ENCODE measurements at places on chromosomes 1 and 21.

DNA sequence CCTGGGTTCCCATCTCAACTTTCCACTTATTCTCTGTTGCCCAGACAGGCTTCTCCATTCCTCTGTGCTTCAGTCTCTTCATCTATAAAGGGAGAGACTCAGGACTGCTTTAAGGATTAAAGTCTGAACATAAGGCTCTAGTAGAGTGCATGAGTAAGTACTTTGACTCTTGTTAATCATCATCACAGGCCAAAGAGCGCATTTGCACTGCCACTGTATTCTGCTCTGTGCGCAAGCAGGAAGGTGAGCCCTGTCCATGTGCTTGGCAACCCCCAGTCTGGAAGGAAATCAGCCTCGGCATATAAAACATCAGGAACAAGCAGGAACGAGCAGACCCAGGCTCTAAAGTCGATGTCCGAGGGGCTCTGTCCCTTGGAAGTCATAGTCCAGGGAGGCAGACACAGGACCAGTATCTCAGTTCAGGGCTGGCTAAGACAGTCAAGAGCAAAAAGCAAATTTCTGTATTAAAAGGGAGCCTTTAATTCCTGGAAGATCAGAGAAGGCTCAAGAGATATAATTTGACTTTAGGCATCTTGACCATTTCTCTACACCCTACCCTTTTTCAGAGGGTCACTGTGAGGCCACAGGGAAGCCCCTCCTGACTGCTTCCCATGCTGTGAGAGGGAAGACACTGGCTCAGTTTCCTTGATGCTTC lies 131.2 kb downstream of the TRABD2B start:
- no peak for DNase-seq

DNA sequence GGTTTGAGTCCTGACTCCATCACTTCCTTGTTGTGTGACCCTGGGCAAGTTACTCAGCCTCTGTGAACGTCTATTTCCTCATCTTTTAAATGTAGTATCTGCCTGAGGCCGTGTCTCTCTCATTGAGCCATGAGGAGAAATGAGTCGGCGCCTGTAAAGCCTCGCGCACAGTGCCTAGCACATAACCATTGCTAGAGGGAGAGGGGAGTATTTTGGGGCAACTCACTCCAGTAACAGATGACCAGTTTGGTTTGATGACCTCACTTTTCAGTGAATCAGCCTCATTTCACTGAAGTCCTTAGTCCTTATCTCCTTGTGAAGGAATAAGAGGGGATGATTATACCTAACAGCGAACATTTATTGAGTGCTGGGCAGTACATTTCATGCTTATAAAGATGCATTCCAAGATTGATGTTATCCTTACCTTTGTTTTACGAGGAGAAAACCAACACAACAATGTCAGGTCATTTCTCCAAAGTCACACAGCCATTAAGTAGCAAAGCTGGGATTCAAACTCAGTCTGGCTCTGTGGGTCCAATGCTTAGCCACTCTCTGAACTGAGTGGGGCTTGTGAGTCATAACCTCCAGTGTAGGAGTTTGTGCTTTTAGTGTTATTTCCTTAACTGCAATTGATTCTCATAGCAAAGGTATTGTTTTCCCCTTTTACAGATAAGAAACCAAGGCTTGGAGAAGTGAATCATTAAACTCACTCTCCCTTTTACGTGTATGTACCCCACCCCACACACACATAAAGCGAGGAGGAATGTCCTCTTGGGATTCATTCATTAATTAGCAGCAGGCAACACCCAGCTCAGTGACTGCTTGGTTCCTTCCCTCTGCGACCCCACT lies 25.9 kb downstream of the KCNC4 start:
- no peak for DNase-seq

- no peak for DNase-seq
These were observed 127.9 kb downstream of the CLIC6 start for GRCh38 chr21:34796518-34797200.

DNA sequence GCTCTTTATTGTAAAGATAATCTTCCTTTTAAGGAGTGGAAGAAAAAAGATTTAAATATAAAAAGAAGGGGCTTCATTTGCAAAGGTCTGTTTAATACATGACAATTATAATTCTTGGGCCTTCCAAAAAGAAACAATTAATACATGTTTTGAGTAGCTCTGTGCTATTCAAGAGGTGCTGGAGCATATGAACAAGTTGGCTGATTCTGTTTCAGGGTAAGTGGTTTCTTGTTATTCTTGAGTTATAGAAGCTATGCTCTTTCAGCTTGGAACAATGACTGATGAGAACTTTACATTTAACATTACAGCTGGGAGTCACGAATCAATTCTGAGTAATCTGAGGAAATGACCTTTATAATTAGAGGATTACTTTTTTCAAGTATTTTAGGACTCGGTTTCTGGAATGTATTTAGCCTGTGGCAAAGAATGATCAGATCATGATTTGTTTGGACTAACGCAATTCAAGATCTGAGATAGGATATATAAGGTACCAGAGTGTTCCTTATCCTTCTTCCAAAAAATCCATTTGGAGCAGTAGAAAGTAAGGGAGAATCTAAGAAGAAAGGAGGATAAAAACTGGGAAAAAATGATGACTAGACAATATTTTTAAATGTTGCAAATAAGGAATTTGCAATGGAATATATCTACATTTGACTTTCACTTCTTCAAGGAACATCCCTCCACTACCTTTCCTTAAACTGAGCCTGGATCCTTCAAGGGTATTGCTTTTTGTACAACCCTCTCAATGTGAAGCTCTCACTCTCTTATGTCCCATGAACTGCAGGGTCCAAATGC lies 77.1 kb upstream of the KCTD3 start:
- no peak for DNase-seq

GRCh38 chr1:87473203-87473661 lies 144.6 kb downstream of the LMO4 start:
- no peak for DNase-seq

- DNase-seq, result no peak
These were observed 8.0 kb downstream of the CYYR1 start for GRCh38 chr21:26565111-26565510.

- DNase-seq, result no peak
These were observed 107.1 kb upstream of the ERRFI1 start for GRCh38 chr1:8133190-8133589.

- DNase-seq, result no peak
These were observed 29.2 kb downstream of the UCK2 start for GRCh38 chr1:165856606-165857005.

DNA sequence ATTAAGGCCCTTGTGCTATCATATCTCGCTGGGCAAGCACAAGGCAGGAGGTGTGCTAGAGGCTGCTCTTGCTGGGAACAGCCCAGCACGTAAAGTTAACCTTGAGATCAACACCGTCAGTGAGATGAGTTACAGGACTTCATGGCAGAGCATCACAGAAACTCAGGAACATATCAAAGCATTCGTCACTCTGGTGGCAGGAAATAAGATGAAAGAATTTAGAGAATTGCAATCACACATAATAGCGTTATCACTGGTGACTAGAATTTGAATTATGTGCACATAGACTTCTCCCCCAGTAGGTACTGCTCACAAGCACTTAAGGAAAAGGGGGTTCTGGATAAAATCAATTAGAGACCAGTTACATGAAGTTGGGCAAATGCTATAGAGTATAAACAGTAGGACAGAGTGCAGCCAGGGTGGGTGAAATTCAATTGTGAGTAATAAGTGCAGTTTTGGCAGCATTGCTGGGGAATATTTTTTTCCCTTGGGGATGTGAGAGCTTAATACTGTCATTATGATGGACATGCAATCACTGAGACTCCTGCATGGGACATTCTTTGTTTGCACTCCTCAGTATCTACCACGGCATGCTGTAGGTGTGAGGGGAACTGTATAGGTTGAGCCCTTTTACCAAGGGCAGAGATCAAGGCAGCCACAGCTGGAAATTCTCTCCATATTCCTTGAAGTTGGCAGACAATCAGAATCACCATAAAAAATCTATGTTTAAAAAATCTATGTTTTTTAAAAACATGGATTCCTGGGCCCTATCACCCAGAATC lies 44.2 kb upstream of the ARHGAP29 start:
- DNase-seq, result no peak

GRCh38 chr1:244963231-244963826 lies 99.0 kb upstream of the HNRNPU start:
- DNase-seq, result no peak

DNA sequence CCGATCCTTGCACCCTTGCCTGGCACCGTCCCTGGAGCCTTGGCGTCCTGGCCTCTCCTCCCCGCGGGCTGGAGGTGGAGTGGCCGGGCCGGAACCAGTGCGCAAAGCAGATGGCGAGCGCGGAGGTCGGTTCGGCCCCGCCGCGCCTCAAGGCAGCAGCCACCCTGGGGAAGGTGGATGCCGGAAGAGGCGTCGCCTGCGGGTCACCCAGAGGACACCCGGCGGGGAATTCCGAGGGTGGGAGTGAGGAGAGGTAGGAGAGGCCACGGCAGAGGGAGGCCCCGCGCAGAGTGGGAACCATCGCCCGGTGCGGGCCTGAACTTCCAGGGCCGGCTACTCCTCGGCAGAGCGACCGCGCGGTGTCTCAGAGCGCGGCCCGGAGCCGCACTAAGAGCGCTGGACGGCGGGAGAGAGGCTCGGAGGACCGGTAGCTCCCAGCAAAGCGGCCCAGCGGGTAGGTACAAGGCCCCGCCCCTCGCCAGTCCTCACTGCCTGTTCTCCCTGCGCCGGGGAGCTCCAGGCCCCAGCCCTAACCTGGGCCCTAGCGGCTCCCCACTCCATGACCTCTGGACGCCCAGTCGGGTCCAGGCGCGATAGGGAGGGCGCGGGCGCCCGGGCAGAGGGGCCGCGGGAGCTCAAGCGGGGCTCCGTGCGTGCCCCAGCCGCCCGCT lies at the start of gene RNF207:
Gene RNF207 (plus strand): TSS at position 271 of the 671 bp plus-strand sequence. CDS start 417 bp downstream, outside the sequence.
- peak; percentile 51 for DNase-seq

GRCh38 chr1:114218361-114219171 lies 64.9 kb upstream of the SYT6 start:
- DNase-seq, result no peak

GRCh38 chr1:40606978-40607377 lies 58.5 kb downstream of the RIMS3 start:
- no peak for DNase-seq

DNA sequence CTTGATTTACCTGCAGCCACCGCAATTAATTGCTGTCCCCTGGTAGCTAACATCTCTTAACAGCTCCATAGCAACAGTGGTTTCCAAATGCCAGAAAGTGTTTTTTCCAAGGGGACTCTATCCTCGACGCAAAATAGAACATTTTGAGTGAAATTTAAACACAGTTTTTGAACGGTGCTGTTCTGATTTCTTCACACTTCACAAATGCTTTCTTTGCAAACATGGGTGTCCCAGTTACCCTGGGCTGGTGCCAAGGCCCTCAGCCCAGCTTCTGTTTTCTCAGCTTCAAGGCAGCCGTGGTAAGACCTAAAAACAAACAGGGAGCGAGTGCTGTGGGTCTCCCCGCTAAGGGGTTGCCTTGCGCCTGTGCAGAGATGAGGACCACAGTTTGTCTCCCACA lies 147.3 kb upstream of the VAMP3 start:
- DNase-seq, result no peak

DNA sequence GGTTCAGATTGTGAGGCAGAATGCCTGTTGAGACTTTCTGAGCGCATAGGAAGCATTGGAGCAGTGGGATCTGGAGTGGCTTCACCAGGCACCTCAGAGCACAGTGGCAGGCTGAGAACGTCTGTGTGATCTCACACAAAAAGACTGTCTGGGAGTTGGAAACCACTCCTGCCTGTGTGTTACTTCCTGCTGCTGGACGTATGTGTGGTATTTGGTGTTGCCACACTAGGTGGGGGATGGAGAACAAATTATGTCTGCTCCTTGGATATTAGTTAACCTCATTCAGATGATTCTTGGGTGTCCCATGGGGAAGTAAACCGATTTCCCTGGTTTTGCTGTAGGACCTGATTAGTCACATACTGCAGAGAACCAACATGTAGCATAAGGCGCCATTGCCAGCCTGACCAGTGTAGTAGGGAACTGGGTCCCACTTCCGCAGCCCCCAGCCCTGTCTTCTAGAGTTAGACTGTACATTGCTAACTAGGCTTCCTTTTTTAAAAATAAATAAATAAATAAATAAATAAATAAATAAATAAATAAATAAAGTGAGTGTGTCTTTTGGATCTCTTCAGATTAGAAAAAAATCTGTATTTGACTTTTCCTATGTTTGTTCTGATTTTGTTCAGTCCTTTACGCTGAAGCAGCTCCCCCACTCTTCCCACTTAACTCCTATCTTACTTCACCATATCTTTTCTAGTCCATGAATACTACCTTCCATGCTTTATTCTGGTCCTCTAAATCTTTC lies 26.9 kb downstream of the UCK2 start:
- DNase-seq, result no peak

DNA sequence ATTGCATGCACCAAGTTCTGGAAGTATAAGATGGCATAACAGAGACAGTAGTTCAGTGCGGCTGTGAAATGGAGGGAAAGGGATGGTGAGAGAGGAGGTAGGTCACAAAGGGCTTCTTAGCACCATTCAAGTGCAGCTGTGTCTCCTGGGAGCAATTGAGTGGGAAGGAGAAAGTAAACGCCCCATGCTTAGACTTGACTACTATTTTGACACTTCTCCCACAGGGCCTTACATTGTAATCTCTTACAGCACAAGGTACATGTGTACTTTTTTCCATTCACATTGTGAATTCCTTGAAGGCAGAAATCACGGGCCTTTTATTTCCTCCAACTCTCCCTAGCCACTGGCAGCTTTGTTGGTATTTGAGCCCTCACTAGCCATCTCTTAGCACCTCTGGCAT lies 239.6 kb upstream of the FOXD3 start:
- DNase-seq, result no peak

GRCh38 chr1:16967095-16967575 lies 13.3 kb downstream of the MFAP2 start:
- no peak for DNase-seq

- DNase-seq, result no peak
These were observed 71.1 kb upstream of the ERRFI1 start for GRCh38 chr1:8097077-8097799.

GRCh38 chr1:236168716-236169429 lies 26.5 kb downstream of the GPR137B start:
- DNase-seq, result no peak

- no peak for DNase-seq
These were observed 345.7 kb downstream of the ZNF326 start for GRCh38 chr1:90340606-90341005.

- no peak for DNase-seq
These were observed 17.5 kb downstream of the BACH1 start for GRCh38 chr21:29316029-29316742.

- no peak for DNase-seq
These were observed 19.9 kb upstream of the EVI5 start for GRCh38 chr1:92804721-92805201.

DNA sequence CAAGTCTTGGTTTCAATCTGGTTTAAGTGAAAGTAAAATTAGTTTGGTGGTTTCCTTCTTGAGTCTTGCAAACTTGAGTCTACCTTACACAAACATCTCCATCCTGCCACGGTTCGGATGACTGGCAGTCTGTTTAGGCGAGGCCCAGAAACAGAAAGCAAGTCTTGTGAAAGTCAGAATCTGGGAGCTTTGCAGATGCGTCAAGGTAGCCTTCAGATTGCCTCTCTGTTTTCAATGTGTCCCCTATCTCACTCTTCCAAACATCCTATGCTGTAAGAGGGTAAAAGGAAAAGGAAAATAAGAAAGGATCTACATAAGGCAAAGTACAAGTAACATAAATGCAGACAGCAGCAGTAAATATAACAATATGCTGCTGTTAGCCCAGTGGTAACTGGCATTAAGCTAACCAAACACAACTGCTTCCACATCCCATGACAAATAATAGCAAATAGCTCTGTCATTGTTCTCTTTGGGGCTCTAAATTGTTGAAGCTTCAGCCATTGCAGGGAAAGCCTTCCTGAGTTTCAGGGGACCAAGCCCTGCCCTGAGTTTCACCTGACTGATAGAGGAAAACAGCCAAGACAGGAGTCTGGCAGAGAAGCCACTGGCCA lies 26.2 kb upstream of the C1orf105 start:
- DNase-seq, result peak; percentile 34

GRCh38 chr1:88289401-88290102 lies 394.5 kb upstream of the PKN2 start:
- DNase-seq, result no peak
